ENCODE measurements at places on chromosomes 13 and 19.

GRCh38 chr13:40772765-40773473 is 1.9 kb upstream of the MRPS31 start:
- H3K36me3 ChIP-seq, result no peaks in the 10 kb centered on the region
- DNase-seq, result no peak
- H3K27me3 ChIP-seq, result no peaks in the 10 kb centered on the region
- H3K27ac ChIP-seq, result no peak overlapping the region
- H3K4me3 ChIP-seq, result peak overlapping the region; percentile 97
- peaks cover 40% of the 10 kb centered on the region for H3K4me1 ChIP-seq

DNA sequence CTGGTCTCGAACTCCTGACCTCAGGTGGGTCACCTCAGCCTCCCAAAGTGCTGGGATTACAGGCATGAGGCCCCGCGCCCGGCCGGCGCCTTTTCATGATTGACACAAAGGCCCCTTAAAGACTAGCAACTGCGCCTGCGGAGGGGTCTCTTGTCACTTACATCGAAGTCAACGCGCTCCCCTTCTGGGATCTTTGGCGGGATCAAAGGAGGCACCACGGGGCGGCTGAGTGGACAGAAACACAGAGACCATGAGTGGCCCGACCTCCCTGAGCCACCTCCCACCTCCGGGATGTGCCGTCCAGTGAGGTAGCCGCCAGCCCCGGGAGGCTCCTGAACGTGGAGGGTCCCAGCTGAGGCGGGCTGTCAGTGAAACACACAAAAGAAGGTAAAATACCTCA is 7.3 kb downstream of the TNNT1 start:
- H3K36me3 ChIP-seq, result no peaks in the 10 kb centered on the region
- no peak for DNase-seq
- no peak overlapping the region for H3K4me3 ChIP-seq
- peaks cover 16% of the 10 kb centered on the region for H3K4me1 ChIP-seq
- H3K27ac ChIP-seq, result no peak overlapping the region

DNA sequence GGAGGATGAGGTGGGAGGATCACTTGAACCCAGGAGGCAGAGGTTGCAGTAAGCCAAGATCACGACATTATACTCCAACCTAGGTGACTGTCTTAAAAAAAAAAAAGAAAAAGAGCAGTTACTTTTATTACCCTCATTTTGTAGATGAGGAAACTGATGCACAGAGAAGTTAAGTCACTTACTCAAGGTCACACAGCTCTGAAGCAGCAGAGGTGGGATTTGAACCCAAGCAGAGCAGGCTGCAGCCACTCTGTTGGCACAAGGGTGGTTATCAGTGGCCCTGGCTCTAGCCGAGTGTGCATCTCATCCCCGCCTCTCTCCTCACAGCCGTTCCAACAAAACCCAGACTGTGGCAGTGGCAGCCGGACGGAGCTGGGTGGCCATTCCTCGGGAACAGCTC is 7.6 kb downstream of the IL27RA start:
- no peaks in the 10 kb centered on the region for H3K27me3 ChIP-seq
- H3K27ac ChIP-seq, result peak overlapping the region; percentile 65
- H3K4me1 ChIP-seq, result peaks cover 23% of the 10 kb centered on the region
- H3K36me3 ChIP-seq, result no peaks in the 10 kb centered on the region
- no peak for DNase-seq

- no peaks in the 10 kb centered on the region for H3K36me3 ChIP-seq
- no peaks in the 10 kb centered on the region for H3K27me3 ChIP-seq
- no peak overlapping the region for H3K4me3 ChIP-seq
- no peak for DNase-seq
- H3K27ac ChIP-seq, result no peak overlapping the region
Measured at GRCh38 chr19:517721-518597, 10.7 kb downstream of the TPGS1 start.

DNA sequence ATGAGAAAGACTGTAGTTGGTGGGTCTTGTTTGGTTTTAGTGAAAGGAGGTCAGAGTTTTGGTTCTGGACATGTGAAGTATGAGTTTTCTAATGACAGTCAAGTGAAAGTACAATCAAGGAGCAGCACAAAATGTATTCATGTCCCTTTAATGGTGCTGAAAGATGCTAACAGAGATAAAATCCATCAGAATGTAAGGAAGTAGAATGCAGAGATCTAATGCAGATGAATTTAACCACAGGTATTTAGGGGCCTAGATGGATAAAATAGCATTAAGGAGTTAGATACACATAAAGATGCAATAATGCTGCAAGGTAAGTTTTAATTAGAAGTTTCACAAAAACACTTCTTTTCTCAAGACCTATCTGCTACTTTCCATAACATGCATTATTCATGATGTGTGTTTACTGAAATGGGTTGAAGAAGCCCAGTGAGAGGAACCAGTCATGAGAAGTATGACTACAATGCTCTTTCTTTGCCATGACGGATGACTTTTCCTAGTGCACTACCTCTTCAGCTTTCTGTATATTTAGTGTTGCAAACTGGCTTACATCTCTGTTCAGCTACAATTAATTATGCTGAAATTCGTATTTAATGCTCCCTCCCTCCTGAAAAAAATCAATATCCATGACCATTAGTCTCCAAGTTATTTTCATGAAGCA is 222.9 kb upstream of the HTR2A start:
- H3K27me3 ChIP-seq, result no peaks in the 10 kb centered on the region
- no peaks in the 10 kb centered on the region for H3K4me1 ChIP-seq
- DNase-seq, result no peak
- no peak overlapping the region for H3K27ac ChIP-seq

- peaks cover 24% of the 10 kb centered on the region for H3K36me3 ChIP-seq
- no peak overlapping the region for H3K27ac ChIP-seq
- no peak for DNase-seq
- peaks cover 10% of the 10 kb centered on the region for H3K4me1 ChIP-seq
- H3K4me3 ChIP-seq, result no peak overlapping the region
Measured at GRCh38 chr13:49566461-49566860, 18.9 kb downstream of the RCBTB1 start.

All from naive B cell (primary cell).